Thymus (tissue), 14 donors: ENCODE measurements at places on chromosomes 5 and 9. TPM values are rescaled to one million over a fixed set of nuclear protein-coding genes. Genes with fewer than 3 reads are reported as not detected.

- DNase-seq: no peak
Observed at GRCh38 chr5:40627706-40628105, 52.0 kb upstream of the PTGER4 start.

- no peak for DNase-seq
Observed at GRCh38 chr9:2276296-2276695, 261.1 kb downstream of the SMARCA2 start.

DNA sequence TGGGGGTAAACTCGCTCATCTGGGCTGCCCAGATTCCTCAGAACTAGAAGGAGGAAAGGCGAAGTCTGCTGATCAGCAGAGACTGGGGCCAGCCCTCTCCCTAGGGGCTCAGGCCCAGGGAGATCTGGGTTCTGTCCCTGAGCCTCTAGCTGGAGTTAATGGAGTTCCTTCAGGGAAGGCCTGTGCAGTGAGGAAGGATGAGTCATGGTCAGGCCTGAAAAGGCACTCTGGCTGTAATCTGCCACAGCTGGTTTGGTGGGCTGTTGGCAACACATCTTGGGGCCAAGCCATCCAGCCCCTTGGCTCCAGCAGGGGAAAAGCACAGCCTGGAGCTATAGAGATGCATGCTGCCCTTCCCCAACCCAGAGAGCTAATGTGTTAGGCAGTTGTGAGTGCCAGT, 459.6 kb downstream of the PRELID2 start:
- no peak for DNase-seq

GRCh38 chr9:123642291-123643278, 286.6 kb downstream of the CRB2 start:
- DNase-seq: no peak

BTNL8 gene
- 0.24 TPM for total RNA-seq

RACK1 gene
- 4,509 TPM for total RNA-seq

TAF11L5 gene
- total RNA-seq: not detected
